Type B pancreatic cell (in vitro differentiated cells): ENCODE measurements at places on chromosomes 5 and 9.

GRCh38 chr5:100537946-100538345, 2.8 kb downstream of the FAM174A start:
- no peak for DNase-seq

DNA sequence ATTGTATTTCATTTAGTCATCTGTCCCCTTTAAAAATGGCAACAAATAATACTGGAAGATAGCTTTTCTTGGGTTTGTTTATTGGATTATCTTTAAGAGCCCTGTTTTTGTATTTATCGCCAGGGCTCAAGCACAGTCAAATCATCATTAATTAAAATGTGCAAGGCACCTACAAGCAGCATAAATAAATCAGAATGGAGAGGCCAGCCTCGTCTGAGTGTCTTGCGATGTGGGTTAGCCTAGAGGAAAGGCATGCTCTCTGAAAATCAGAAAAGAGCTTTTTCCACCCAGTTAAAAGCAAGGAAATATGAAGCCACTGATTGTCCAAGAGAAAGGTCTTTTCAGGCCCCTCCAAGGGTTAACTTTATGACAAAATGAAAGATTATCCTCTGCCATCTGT, 31.8 kb downstream of the ZFAND5 start:
- DNase-seq = no peak

DNA sequence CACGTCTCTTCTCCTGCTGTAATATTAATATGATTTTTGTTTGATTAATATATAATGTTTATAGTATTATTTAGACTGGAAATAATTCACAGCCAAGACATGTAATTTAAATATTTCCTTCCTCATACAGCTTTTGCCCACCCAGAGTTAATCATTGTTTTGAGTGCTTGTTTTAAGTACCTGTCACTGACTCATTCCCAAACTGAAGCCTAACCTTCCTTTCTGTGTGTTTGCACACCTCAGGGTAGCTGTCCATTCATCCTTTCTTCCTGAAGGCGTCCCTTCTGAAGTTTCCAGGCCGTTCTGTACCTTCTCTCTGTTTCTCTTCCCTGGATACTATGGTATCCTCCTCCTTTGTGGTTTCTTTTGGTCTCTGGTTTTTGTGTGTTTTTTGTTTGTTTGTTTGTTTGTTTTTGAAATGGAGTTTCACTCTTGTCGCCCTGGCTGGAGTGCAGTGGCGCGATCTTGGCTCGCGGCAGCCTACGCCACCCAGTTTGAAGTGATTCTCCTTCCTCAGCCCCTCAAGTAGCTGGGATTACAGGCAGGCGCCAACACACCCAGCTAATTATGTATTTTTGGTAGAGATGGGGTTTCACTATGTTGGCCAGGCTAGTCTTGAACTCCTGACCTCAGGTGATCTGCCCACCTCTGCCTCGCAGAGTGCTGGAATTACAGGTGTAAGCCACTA, 312.4 kb downstream of the DOCK8 start:
- DNase-seq = no peak

DNA sequence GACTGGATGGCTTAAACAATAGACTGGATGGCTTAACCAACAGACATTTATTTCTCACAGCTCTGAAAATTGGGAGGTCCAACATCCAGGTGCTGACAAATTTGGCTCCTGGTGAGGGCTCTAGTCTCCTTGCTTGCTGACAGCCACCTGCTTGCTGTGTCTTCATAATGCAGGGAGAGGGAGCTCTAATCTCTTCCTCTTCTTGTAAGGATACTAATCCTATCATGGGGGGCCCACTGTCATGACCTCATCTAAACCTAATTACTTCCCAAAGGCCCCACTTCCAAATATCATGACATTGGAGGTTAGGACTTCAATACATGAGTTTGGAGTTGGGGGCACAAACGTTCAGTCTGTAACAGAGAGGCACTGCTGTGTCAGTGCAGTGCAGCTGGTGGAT, 26.4 kb downstream of the FOXD1 start:
- no peak for DNase-seq
